ENCODE measurements at places on chromosomes 2 and 18.
A peak's percentile ranks its signal among the peaks of the same experiment; 100 is the strongest.

DNA sequence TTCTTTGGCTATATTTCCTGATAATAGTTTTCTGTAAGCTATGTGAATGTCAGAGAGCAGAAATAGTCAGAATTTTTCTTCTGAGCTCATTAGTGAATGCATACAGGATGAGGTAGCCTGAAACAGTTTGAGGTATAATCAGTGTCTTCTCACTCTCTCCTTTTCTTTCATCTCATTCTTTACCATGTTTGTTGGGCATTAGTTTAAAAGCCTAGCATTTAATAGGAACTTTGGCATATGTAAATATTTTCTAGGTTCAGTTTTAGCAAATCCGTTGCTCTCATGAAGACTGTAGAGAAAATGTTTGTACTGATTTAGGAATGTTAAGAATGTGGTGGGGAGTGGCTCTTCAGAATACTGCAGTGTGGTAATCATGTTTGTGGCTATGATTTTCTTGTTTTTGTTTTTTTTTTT, 119.4 kb downstream of the PARD3B start:
- no peak overlapping the region for H3K27ac ChIP-seq
- H3K27me3 ChIP-seq, result no peaks in the 10 kb centered on the region
- no peak for DNase-seq
- no peaks in the 10 kb centered on the region for H3K4me1 ChIP-seq

GRCh38 chr2:164911832-164912231, 43.5 kb downstream of the SLC38A11 start:
- no peaks in the 10 kb centered on the region for H3K4me1 ChIP-seq
- H3K36me3 ChIP-seq, result no peaks in the 10 kb centered on the region
- no peak overlapping the region for H3K4me3 ChIP-seq
- H3K27ac ChIP-seq, result no peak overlapping the region

GRCh38 chr18:9191658-9192256, 55.2 kb downstream of the ANKRD12 start:
- H3K36me3 ChIP-seq, result peaks cover 51% of the 10 kb centered on the region
- peak overlapping the region; percentile 44 for H3K27ac ChIP-seq
- H3K4me3 ChIP-seq, result no peak overlapping the region

DNA sequence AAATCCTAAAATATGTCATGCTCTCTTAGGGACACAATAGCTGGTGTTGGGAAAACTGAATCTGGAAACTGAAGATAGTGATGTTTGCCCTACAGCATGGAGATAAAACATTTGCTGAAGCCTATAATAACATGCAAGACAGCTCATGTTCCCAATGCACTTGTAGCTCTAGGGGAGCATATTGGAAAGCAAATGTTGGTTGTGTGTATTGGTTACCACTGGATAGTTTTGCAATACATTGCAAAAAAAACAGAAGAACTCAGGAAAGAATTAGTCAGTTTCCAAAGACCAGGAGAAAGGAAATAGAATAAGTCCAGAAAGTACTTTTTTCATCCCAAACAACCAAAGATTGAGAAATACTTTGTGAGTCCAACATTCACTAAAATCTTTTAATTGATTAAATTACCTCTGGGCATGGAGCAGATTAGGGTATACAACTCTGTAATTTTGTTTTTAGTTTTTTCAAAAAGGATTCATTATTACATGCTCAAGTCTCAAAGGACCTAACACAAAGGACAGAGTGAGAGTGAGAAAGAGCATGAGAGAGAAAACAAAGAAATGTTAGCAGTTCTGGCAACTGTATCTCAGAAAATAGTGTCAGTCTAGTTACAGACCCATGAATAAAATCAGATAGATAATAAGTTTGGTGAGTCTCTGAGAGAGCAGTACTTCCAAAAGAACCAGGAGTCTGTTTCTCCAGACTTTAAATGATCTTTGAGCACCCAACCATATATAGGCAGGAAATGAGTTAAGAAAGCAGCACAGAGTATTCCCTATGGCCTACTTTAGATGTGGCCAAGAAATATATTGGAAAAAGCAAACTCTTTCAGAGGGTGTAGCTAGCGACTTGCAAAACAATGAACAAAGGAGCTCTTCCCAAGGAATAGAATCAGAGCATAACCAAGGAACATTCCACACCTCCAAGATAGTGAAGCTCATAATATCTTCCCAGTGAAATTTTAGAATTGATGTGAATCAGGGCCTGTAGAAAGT, 36.6 kb upstream of the COL3A1 start:
- H3K4me1 ChIP-seq, result no peaks in the 10 kb centered on the region
- no peak overlapping the region for H3K27ac ChIP-seq
- no peaks in the 10 kb centered on the region for H3K27me3 ChIP-seq
- H3K36me3 ChIP-seq, result no peaks in the 10 kb centered on the region
- H3K4me3 ChIP-seq, result no peak overlapping the region

DNA sequence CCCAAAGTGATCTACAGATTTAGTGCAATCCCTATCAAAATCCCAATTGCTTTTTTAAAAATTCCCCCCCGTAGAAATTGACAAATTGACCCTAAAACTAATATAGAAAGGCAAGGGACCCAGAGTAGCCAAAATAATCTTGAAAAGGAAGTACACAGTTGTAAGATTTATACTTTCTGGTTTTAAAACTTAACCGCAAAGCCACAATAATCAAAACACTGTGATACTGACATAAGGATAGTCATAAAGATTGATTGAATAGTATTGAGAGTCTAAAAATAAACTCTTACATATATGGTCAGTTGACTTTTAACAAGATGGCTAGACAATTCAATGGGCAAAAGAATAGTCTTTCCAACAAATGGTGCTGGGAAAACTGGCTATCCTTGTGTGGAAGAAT, 58.7 kb upstream of the GAREM2 start:
- DNase-seq, result no peak
- no peak overlapping the region for H3K4me3 ChIP-seq
- peak overlapping the region; percentile 83 for H3K27ac ChIP-seq
- no peaks in the 10 kb centered on the region for H3K27me3 ChIP-seq

DNA sequence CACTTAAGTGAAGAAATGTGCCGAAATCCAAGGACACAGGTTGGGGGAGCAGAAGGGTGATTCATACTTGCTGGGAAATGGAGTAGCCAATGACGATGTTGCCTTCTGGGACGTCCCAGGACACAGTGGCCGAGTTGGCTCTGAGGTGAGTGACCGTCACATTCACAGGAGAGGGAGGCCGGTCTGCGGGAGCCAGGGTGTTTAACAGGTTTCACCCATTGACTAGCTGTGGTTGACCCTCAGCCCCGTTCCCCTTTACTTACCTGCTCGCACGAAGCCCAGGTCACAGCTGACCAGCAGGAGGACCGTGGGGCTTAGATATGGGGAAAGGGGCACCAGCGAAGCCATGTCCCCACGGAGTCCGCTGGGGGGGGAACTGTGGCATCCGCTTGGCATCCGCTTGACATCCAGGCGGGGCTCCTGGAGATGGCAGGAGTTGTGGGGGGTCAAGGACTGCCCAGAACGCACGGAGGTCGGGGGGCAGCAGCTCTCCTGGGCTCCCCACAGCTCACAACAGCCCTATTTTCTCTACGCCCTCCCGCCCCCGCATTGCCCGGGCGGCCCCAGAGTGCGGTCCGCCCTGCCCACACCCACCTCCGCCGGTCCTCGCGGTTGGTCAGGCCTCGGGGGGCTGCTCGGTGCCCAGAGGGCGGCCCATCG, 586 bp downstream of the FNDC4 start:
- H3K4me3 ChIP-seq, result peak overlapping the region; percentile 35
- peaks cover 6% of the 10 kb centered on the region for H3K36me3 ChIP-seq
- H3K4me1 ChIP-seq, result peaks cover 18% of the 10 kb centered on the region
- peaks cover 64% of the 10 kb centered on the region for H3K27me3 ChIP-seq

- H3K36me3 ChIP-seq, result peaks cover 4% of the 10 kb centered on the region
- H3K27me3 ChIP-seq, result no peaks in the 10 kb centered on the region
- H3K4me3 ChIP-seq, result no peak overlapping the region
- H3K4me1 ChIP-seq, result peaks cover 14% of the 10 kb centered on the region
- no peak overlapping the region for H3K27ac ChIP-seq
Observed at GRCh38 chr2:43524177-43524965, 71.5 kb downstream of the THADA start.

- DNase-seq, result no peak
- H3K4me1 ChIP-seq, result peaks cover 20% of the 10 kb centered on the region
- peaks cover 84% of the 10 kb centered on the region for H3K27me3 ChIP-seq
- H3K4me3 ChIP-seq, result peak overlapping the region; percentile 47
- H3K36me3 ChIP-seq, result peaks cover 2% of the 10 kb centered on the region
Observed at GRCh38 chr2:23385351-23385747, 370 bp downstream of the KLHL29 start.

GRCh38 chr18:68221111-68221724, 493.7 kb downstream of the TMX3 start:
- no peaks in the 10 kb centered on the region for H3K36me3 ChIP-seq
- DNase-seq, result no peak
- H3K4me3 ChIP-seq, result no peak overlapping the region
- no peaks in the 10 kb centered on the region for H3K4me1 ChIP-seq
- H3K27ac ChIP-seq, result no peak overlapping the region

GRCh38 chr18:36066001-36066400, 1.4 kb downstream of the RPRD1A start:
- H3K4me1 ChIP-seq, result peaks cover 45% of the 10 kb centered on the region
- peaks cover 7% of the 10 kb centered on the region for H3K36me3 ChIP-seq
- no peak for DNase-seq
- no peak overlapping the region for H3K27ac ChIP-seq
- H3K4me3 ChIP-seq, result peak overlapping the region; percentile 86
- H3K27me3 ChIP-seq, result no peaks in the 10 kb centered on the region

GRCh38 chr2:234162861-234163260, 112.4 kb downstream of the SPP2 start:
- peaks cover 3% of the 10 kb centered on the region for H3K36me3 ChIP-seq
- DNase-seq, result no peak
- H3K27me3 ChIP-seq, result no peaks in the 10 kb centered on the region
- H3K4me3 ChIP-seq, result no peak overlapping the region
- no peak overlapping the region for H3K27ac ChIP-seq
- peaks cover 29% of the 10 kb centered on the region for H3K4me1 ChIP-seq

- peaks cover 8% of the 10 kb centered on the region for H3K27me3 ChIP-seq
- no peak for DNase-seq
- no peak overlapping the region for H3K27ac ChIP-seq
- H3K4me1 ChIP-seq, result peaks cover 20% of the 10 kb centered on the region
- H3K36me3 ChIP-seq, result peaks cover 2% of the 10 kb centered on the region
Observed at GRCh38 chr2:100419915-100420314, 2.4 kb upstream of the CHST10 start.

DNA sequence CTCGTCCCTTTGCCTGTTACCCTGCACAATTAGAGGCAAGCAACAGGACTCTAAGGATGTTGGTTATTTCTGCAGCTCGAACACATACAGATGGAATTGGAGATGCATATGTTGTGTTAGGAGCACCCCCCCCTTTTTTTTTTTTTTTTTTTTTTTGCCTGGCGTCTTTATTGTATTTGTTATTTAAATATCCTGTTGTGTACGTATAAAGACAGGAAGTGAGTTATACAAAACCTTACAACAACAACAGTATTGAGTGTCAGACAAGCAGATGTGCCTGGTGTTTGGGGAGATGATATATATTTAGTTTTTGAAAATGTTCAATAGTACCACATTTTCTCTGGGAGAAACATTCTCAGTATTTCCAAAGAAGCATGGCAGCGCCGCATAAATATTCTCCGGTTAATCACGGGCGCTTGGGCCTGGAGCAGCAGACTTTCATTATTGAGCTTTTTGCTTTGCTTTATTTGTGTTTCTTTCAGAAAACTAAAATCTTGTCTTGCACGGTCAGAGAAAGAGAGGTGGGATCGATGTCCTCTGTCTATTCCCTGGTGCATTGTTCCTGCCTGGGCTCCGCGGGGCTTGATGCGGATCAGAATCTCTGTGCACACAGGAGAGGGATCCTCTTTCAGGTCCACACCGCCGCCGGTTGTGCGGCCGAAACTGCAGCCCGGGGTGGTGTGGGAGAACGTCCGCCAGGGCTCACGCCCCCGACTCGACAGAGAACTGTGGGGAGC, 23.2 kb upstream of the ZNF516 start:
- H3K27ac ChIP-seq, result no peak overlapping the region
- H3K27me3 ChIP-seq, result peaks cover 60% of the 10 kb centered on the region
- no peaks in the 10 kb centered on the region for H3K36me3 ChIP-seq
- no peaks in the 10 kb centered on the region for H3K4me1 ChIP-seq
- no peak for DNase-seq

GRCh38 chr2:186349508-186349907, 136.6 kb upstream of the ZC3H15 start:
- no peaks in the 10 kb centered on the region for H3K36me3 ChIP-seq
- no peak for DNase-seq
- H3K27ac ChIP-seq, result no peak overlapping the region
- no peak overlapping the region for H3K4me3 ChIP-seq
- H3K27me3 ChIP-seq, result no peaks in the 10 kb centered on the region

DNA sequence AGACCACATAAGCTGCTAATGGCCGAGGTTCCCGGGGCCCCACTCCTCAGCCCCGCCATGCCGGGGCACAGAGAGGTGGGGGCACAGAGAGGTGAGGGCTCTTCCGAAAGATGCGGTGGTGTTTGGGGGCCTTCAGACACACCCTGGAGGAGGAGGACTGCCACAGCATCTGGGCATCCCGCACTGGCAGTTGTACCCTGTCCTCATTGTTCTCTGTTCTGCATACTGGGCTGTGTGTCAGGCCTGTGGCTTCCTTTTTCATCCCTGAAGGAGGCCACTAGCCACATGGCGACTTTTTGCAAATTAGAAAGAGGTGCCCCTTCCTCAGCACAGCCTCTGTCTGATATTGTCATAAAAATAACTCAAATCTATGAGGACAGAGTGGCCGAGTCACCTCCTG, 150.1 kb downstream of the CTIF start:
- peaks cover 2% of the 10 kb centered on the region for H3K36me3 ChIP-seq
- peaks cover 15% of the 10 kb centered on the region for H3K27me3 ChIP-seq
- H3K27ac ChIP-seq, result no peak overlapping the region
- H3K4me3 ChIP-seq, result no peak overlapping the region
- H3K4me1 ChIP-seq, result no peaks in the 10 kb centered on the region

DNA sequence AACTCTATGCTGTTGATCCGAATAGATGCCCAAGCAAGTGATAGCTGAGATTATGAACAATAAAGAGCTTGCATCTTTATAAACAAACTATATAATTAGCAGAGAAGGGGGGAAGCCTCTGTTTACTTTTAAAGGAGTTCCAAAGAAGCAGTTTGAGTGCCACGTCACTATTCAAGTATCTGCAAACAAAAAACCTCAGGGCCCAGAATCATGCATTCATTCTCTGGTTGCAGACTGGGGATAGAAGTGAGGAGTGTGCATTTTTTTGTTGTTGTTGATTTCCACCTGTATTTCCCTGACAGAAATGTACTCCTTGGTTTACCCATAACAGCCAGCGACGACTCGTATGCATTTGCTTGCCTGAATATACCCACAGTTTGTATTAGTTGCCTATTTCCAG, 264.3 kb downstream of the PTGR3 start:
- DNase-seq, result no peak
- no peaks in the 10 kb centered on the region for H3K27me3 ChIP-seq
- no peaks in the 10 kb centered on the region for H3K36me3 ChIP-seq
- no peak overlapping the region for H3K27ac ChIP-seq

Data from central memory CD8-positive, alpha-beta T cell (primary cell).